ENCODE measurements at places on chromosomes 16 and 17. TPM values are rescaled to one million over a fixed set of nuclear protein-coding genes. Genes with fewer than 3 reads are reported as not detected.

The KRT17 gene
- not detected for polyA plus RNA-seq

The FOXC2 gene
- not detected for polyA plus RNA-seq

The TIMP2 gene
- polyA plus RNA-seq: 12.7 TPM

The SDR42E2 gene
- polyA plus RNA-seq: not detected

The OTOA gene
- polyA plus RNA-seq: 0.03 TPM

The ITGB3 gene
- 0.54 TPM for polyA plus RNA-seq

Data from small intestine (tissue), 16 donors.